Calu3 (cell line): ENCODE measurements at places on chromosomes 12 and 14. TPM values are rescaled to one million over a fixed set of nuclear protein-coding genes. Genes with fewer than 3 reads are reported as not detected.

Gene SLC6A15
- not detected in 2 replicates for total RNA-seq

GRCh38 chr14:95303552-95303951 is 16.2 kb downstream of the CLMN start:
- DNase-seq: no peak

Gene RNFT2
- 22.5 and 32.0 TPM in 2 replicates for total RNA-seq

DNA sequence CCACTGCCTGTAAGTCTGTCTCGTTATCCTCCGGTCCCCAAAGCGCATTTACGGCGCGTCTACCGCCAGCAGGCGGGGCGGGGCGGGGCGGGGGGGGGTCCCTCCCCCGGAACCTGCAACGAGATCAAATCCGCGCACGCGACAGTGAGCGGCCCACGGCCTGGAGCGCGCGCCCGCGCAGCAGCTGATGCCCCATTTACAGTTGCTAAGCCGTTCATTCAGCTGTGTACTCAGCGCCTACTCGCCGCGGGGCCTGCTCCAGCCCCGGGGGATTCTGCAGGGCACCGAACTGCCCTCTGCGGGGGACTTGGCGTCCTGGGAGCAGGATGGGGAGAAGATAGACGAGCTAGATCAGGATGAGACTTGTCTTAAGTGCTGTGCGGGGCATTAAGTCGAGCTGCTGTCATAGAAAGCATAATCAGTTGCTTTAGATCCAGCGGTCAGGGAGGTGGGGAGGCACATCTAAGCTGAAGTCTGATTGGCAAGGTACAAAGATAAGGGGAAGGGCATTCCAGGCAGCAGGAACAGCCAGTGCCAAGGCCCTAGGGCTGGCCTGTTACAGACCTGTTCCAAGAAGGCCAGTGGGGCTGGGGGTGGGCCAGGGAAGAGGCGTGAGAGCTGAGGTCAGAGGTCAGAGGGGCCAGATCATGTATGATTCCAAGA is 1.4 kb upstream of the CCDC85C start:
- peak; percentile 39 for DNase-seq

- DNase-seq: no peak
Measured at GRCh38 chr12:120932956-120933526, 28.9 kb upstream of the SPPL3 start.

Gene PSME2
- total RNA-seq: 288 and 359 TPM in 2 replicates

DNA sequence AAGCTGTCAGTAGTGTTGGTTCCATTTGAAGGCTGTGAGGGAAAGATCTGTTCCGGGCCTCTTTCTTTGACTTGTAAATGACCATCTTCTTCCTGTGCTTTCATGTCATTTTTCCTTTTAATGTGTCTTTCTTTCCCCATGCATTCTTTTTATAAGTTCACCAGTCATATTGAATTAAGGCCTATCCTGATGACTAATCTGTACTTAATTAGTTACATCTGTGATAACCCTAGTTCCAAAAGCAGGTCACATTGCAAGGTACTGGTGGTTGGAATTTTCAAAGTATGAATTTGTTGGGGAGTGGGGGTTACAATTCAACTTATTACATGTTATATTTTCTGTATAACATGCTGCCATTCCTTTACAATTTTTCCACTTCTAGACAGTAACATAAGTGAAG is 1642.1 kb upstream of the FLRT2 start:
- DNase-seq: no peak

DNA sequence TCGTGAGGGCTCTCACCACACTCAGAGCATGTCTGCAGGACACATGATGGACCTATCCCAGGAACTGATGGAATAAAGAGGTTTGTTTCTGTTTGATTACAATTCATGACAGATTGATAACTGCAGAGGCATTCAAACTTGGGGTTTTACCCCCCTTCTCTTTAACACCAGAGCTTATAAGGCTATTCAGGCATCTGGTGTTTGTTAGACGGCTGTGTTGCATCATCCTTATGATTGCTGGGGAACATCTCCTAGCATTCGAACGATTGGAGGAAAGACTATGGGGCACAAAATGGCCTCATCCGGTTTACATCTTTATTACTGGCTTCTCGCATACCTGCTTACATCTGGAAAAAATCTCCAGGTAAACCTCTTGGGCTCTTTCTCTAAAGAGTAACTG is 191.8 kb downstream of the MSRB3 start:
- no peak for DNase-seq

Gene SERPINA5
- total RNA-seq: 20.7 and 21.6 TPM in 2 replicates

- no peak for DNase-seq
Measured at GRCh38 chr14:93430315-93431035, at the start of gene UNC79. TSS of gene UNC79 (plus strand) at chr14:93430939. CDS start at chr14:93431030, 91 bp downstream.

- DNase-seq: no peak
Measured at GRCh38 chr12:80877721-80878265, 59.9 kb downstream of the LIN7A start.

- DNase-seq: no peak
Measured at GRCh38 chr14:66273261-66273832, 212.8 kb upstream of the CCDC196 start.
